ENCODE measurements at places on chromosomes 7 and 10.

- DNase-seq: no peak
These were observed 5.5 kb upstream of the MUC12 start for GRCh38 chr7:100963874-100964273.

- DNase-seq: no peak
These were observed 144.7 kb upstream of the LYZL1 start for GRCh38 chr10:29144126-29144525.

DNA sequence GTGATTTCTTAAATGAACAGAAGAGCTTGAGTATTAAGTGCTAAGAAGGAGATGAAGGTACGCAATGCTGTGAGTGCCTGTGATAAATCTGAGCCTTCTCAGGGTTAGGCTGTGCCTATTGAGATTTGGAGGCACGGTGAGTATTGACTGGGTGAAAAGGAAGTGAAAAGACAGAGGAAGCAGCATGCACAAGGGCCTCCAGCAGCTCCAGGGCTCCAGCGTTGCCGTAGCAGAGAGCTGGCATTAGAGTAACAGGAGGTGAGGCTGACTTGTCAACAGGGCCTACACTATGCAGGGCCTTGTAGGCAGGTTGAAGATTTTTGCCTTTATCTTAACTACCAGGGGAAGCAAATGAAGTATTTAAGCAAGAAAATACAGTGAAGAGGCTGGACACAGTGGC lies 54.1 kb upstream of the PDCD4 start:
- no peak for DNase-seq

DNA sequence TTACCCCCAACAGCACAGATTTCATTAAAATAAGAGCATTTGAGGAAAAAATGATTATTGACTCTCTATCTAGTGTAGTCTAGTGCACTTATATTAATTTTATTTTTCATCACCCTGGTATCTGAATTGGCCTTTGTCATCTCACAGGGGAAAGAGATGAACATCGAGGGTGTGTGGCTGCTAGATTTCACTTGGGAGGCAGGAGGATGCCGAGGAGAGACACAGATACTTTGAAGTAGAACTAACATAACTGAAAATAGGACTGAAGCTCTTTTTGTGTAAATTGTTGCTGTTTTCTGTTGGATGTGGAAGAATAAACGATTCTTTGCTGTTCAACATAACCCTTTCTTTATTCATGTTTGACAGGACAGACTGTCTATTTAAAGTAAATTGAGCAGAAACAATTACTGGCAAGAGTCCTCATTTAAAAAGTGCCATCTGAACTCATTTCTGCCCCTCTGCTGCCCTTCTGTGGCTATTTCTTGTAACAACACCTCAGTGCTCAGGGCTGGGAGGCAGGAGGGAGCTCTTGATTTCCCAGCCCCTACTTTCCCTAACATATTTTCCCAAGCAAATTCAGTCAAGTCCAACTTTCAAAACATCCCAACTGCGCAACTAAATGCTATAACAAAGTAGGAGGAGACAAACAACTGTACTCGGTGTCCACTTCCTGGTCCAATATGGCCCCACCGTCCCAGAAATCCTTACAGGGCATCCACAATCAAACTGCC lies 15.6 kb downstream of the LYZL1 start:
- DNase-seq: no peak

DNA sequence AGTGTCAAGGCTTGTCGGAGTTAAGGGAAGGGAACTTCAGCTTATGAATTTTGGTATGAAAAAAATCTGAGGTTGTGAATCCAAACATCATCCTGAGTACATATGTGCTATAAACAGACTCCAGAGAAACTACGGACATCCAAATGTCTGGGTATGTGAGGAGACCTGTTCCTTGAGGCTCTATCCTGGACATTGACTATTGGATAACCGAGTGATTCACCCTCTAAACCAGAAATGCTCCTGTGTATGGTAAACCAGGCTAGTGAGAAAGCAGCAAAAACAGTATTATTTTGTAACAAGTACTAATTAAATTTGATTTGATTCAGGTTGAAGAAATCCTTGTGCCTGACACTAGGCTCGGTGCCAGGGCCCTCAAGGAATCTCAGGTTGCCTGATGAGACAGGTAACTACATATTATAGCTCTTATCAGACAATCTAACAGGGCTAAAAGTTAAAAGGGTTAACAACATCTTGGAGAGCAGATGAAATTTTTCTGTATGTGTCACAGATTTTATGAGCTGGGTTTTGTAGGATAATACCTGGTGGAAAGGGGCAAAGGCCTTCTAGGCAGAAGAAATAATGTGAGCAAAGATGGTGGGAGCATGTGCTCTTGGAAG lies 10.4 kb upstream of the STOX1 start:
- no peak for DNase-seq

- no peak for DNase-seq
These were observed 17.8 kb downstream of the VWC2 start for GRCh38 chr7:49791088-49791741.

- no peak for DNase-seq
These were observed 82.6 kb downstream of the NEURL1 start for GRCh38 chr10:103576076-103576471.

GRCh38 chr7:148584154-148584827 lies 6.3 kb upstream of the C7orf33 start:
- DNase-seq: no peak

GRCh38 chr10:44089671-44090070 lies 295.2 kb downstream of the CXCL12 start:
- DNase-seq: no peak

DNA sequence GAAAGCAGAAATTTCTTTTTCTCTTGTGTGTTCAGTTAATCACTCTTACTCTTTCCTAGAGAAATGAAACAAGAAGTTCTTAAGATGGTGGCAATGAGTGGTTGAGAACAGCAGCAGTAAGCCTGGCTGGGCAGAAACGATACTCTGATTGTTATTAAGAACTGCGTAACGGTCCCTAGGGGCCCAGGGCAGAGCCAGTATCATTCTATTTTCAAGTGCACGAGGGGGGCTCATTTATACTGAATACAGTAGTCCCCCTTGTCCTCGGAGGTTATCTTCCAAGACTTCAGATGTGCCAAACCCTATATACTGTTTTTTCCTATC lies 64.9 kb downstream of the EEPD1 start:
- no peak for DNase-seq

DNA sequence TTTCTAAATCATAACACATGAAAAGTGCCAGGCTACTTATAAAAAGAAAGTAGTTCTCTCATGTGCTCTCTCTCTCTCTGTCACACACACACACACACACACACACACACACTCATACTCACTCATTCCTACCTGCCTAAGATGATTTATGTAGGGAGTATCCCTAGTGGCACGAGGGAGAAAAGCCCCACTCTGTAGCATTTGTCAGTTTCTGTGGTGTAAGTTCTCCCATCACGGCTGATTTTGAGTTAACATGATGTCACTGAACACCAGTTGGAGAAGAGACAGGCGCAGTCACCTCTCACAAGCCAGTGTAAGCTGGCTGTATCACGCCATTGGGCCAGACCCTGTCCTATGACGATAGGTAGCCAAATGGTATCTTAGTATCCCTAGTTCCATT lies 395.4 kb downstream of the SFMBT2 start:
- no peak for DNase-seq

- no peak for DNase-seq
These were observed 8.5 kb downstream of the CPED1 start for GRCh38 chr7:120996988-120997345.

GRCh38 chr7:150942001-150942590 lies 36.0 kb downstream of the KCNH2 start:
- DNase-seq: peak; percentile 43

DNA sequence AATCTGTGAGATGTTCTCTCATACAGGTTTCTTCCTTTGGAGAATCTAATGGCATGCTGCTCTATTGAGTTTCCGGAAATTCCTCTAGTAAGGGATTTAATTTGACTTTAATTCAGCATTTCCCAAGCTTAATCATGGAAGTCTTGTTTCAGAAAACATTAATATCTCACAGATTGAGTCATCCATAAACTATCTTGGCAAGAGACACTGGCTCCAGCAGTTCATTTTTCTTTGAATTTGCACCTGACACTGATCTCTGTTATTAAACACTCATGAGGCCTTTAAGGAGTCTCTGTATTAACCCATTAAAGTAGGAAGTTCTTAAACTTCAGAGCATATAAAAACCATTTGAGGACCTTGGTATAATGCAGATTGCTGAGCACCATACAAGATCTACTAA lies 3.6 kb upstream of the ITGB8 start:
- no peak for DNase-seq

DNA sequence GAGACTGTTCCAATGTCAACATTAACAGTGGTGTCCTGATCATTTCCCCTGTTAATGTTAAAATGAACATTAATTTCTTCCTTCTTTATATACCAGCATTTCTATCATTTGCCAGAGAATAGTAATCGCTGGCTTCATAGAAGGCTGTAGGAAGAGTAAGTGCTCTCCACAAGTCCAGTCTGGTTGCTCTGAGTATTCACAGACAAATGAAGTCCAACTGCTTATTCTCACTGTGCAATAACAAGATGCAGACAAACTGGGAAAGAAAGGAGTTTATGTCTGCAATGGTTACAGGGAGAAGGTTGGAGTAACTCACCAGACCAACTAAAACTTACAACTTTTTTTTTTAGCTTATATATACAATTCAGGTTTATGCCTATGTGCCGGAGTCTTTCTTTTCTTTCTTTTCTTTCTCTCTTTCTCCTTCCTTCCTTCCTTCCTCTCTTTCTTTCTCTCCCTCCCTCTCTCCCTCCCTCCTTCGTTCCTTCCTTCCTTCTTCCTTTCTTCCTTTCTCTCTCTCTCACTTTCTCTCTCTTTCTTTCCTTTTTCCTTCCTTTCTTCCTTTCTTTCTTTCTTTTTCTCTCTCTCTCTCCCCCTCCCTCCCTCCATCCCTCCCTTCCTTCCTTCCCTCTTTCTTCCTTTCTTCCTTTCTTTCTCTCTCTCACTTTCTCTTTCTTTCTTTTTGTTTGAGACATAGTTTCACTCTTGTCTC lies 19.1 kb downstream of the CDC14C start:
- no peak for DNase-seq

- no peak for DNase-seq
These were observed 5.6 kb downstream of the NEURL1 start for GRCh38 chr10:103498936-103499638.

DNA sequence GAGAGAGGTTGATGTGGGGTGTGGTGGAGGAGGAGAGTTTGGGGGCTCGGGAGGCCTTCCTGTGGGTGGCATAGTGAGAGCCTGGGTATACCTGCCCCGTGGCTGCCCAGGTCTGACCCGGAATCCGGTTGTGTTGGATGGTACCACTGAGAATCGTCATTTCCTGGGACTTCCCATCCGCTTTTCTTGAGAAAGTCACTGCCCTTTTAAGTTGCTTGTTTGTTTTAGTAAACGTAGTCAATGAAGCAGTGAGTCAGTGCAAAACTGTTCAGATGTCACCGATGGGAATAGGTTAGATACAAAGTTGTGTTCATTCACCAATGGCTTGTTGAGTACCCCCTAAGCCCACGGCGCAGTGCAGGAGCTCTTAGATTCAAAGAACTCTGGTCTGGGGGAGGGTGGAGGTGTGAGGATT lies 285.8 kb downstream of the CAMK1D start:
- no peak for DNase-seq

GRCh38 chr10:93267521-93267920 lies 193.8 kb downstream of the CYP26A1 start:
- DNase-seq: no peak

DNA sequence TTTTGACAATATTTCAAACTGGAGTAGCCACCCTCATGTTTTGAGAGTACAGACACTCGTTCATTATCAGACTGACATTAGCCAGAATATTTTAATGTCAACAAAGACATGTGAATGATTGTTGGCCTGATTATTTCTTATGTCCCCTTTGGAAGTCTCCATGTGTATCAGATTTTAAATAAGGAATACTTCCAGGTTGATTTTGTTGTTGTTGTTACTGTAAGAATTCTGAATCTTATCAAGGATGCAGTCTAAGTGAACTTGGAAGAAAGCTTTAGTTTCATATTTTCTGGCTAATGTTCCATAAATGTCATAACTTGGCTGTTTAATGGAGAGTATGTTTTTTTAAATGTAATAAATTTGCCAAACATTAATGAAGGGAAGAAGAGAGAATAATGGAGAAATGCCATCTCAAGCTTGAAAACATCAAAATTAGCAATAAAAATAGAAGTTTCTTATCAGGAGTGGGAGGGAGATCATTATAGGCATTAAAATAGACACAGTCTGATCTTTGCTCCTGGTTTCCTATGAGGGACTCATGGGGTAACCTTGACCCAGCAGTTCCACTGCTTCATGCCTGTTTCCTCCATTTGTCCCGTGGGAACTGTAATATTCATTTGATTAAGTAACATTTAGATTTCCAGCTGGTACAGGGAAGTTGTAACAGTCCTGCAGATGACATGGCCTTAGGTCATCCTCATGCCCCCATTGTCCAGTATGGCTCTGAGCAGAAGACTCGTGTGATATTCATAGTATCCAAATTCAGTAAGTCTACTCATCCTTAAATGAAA lies 122.4 kb upstream of the KIAA1217 start:
- no peak for DNase-seq

GRCh38 chr10:89750441-89750840 lies 49.1 kb downstream of the KIF20B start:
- no peak for DNase-seq

DNA sequence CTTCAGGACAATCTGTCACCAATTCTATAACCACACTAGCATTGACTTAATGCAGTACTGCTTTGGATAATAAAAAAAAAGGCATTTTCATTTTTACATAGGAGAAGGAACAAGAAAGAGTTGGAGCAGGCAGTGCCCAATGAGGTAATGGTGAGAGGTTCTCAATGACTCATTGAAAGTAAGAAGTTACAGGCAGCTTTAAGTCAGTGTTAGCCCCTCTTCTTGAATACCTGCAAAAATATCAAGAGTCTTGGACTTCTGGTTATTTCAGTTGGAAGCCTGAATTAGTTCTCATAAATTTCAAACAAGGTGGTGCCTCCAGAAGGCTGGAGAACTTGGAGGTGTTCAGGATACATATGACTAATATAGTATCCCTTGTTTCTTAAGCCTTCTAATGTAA lies 422.5 kb downstream of the HTR7 start:
- DNase-seq: no peak

DNA sequence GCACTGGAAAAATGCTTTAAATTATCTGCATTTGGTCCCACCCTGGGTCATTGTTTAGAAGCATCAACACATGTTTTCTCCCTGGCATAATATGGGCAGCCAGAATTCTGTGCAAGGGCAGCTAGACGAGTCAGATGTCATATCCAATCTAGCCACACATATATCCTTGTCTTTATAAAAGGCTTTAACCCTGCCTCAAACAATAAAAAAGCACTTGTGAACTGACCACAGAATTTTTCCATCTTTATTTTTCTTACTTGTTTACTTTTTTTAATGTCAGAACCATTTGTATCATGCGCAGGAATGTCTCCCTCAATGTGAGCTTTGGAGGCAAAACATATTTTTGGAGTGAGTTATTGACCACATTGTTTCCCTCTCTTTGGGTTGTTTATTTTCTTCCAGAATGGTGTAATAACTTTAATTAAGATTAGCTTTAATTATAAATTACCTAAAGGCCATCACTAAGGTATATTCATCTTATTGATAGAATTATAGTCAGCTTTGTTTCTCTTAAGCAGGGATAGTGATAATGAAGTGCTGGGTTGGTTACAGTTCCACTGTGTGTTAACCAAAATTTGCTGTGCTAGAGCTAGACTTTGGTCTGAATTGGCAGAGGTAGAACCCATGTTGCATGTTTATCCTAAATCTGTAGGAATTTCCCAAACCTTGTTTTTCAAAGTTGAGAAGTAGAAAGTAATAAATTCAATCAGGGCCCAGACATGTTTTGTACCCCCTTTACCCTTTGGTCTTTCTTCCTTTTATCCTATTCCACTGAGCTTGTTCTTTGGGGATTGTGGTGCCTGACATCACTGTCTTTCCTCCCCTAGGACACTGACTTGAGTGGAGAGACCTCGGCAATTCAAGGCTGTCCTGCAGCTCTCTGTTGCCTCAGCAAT lies 1078.4 kb downstream of the KCNMA1 start:
- no peak for DNase-seq

Measured in stimulated activated CD4-positive, alpha-beta T cell treated with anti-CD3 and anti-CD28 coated beads, Interleukin-12 subunit alpha, Interleukin-12 subunit beta, amount 100 ng/mL, for 24 hours (primary cell).